Activated CD4-positive, alpha-beta T cell treated with anti-CD3 and anti-CD28 coated beads, Interleukin-2, amount 50 U/mL, for 16 hours (primary cell): ENCODE measurements at places on chromosomes 12 and 14.
A peak's percentile ranks its signal among the peaks of the same experiment; 100 is the strongest.

- DNase-seq = no peak
Observed at GRCh38 chr14:62694075-62694474, 351.2 kb downstream of the KCNH5 start.

DNA sequence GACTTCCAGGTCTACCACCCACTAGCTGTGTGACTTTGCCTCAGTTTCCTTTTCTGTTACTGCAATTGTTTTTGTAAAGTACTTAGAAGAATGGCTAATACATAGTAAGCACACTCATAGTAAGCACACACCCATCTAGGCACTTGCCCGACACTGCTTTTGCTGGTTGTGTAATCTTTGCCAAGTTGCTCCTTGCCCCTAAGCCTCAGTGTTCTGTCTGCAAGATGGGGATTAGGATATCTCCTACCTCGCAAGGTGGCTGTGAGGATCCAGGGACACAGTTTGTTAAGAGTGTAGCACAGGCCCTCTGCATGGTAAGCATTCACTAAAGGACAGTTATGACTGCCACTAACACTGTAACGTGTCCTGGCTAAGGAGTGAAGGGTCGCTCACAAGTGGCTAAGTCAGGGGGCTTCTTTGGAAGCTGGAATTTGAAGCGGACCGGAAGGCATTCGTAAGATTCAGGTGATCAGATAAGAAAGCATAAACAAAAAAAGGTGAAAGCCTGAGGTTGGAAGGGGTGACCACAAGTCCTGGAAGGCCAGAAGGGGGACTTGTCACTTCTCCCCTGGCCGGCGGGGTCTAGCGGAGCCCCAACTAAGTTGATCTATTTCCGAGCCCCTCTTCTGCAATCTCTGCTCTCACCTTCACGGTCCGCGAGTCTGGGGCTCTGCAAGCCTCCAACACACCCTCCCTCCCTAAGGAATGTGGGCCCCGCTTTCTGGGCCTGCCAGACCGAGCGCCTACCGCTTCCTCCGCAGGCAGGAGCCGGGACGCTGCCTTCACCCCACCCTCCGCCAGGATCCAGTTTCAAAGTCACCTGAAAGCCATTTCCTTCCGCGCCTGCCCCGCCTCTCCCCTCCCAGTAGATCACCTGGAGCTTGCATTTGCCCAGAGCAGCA, 1.5 kb upstream of the PLEKHG3 start:
- DNase-seq = no peak

DNA sequence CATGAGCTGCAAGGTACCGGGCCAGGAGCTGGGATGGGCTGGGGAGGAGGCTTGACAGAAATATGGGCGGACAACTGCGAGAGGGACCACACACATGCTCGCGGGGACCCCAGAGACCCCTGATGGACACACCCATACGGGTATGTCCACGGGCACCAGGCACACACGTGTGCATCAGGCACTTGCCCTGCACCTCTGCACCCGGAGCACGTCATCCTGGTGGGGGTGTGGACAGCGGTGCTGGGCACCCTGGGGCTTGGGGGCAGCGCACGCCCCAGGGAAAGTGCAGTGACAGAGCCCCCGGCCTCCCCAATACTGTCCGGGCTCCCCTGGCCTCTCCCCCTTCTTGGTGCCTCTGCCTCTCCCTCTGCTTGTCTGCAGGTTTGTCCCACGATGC, 1.7 kb upstream of the CRIP1 start:
- no peak for DNase-seq

- DNase-seq = peak; percentile 66
Observed at GRCh38 chr12:96419576-96420276, 19.5 kb upstream of the CDK17 start.

GRCh38 chr12:27814851-27815591, 35.0 kb upstream of the MANSC4 start:
- DNase-seq = no peak

- DNase-seq = no peak
Observed at GRCh38 chr14:96146131-96146771, 58.4 kb upstream of the BDKRB2 start.

DNA sequence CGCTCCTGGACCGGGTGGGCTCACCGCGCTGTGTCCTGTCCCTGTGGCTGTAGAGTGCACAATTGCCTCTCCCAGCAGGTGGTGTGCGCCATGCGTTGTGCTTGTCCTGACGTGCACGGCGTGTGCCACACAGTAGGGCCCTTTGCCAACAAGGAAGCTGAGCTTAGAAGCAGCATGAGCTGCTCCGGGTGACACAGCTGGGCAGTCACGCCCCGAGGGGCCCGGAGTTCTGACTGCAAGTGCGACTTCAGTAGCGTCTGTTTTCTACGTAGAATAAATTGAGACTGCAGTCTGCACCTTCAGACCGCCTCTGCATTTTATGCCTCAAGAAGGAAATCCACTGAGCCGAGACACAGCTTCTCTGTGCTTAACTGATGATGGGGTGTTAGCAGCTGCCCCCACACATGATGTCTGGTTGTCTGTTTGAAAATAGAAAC, 81.6 kb downstream of the ADGRD1 start:
- DNase-seq = no peak

DNA sequence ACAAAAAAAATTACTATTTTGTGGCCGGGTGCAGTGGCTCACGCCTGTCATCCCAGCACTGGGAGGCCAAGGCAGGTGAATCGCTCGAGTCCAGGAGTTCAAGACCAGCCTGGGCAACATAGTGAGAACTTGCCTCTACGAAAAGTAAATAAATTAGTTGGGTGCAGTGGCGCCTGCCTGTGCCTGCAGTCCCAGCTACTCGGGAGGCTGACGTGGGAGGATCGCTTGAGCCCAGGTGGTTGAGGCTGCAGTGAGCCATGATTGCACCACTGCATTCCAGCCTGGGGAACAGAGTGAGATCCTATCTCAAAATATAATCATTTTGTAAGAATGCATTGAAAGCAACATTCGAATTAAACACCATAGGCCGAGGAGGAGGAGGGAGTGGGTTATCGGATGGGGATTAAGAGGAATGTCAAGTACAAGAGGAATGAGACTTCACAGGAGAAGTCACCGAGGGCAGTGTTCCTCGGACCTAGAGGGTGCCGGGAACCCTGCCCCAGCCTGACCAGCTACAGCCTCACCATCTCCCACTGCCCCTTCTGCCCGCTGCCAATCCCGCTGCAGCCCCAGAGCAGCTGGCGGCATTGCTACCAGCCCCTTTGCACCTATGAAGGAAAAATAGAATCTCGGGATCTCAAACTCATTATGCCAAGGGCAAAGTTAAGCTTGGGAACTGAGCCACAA, 32.6 kb upstream of the AACS start:
- DNase-seq = no peak

GRCh38 chr12:2641207-2641606, 153.6 kb upstream of the FKBP4 start:
- DNase-seq = no peak

DNA sequence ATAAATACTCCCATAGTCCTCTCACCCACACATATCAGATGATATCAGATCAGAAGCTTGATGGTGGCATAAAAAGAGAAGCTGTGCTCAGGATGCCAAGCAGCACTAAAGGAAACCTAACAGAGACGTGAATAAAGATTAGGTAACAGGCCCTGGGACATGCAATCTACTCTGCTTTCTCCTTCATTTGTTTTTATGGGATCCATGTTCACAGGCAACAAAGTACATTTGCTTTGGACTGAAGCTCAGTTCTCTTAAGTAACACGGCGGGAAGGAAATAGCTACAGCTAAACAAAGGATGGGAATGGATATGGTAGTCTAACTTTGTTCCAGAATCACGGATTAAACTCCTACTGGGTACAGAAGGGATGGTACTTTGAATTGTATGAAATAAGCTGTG, 119.5 kb downstream of the TTC7B start:
- DNase-seq = no peak

- peak; percentile 93 for DNase-seq
Observed at GRCh38 chr12:93467351-93468007, at the start of gene MRPL42. MRPL42 (plus strand) TSS chr12:93467514; CDS start chr12:93469286, 1,772 bp downstream.
